ENCODE measurements at places on chromosomes 5 and 9.

- DNase-seq, result no peak
These were observed 286.4 kb downstream of the EBF1 start for GRCh38 chr5:158813275-158813674.

DNA sequence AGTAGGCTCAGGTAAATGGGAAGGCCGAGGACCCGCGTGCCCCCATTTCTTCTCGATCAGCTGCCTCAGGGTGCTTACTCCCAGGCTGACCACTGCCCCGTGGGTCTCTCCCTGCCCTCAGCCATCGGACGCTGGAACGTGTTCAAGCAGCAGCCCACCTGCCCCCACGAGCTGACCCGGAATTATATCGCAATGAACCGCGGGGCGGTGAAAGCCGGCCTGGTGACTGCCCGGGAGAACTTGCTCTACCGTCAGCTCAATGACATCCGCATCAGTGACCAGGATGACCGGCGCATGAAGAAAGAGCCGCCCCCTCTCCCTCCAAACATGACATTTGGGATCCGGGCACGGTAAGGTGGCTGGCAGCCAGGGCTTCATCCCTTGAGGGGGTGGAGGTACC lies 83.2 kb upstream of the BARHL1 start:
- DNase-seq, result no peak

DNA sequence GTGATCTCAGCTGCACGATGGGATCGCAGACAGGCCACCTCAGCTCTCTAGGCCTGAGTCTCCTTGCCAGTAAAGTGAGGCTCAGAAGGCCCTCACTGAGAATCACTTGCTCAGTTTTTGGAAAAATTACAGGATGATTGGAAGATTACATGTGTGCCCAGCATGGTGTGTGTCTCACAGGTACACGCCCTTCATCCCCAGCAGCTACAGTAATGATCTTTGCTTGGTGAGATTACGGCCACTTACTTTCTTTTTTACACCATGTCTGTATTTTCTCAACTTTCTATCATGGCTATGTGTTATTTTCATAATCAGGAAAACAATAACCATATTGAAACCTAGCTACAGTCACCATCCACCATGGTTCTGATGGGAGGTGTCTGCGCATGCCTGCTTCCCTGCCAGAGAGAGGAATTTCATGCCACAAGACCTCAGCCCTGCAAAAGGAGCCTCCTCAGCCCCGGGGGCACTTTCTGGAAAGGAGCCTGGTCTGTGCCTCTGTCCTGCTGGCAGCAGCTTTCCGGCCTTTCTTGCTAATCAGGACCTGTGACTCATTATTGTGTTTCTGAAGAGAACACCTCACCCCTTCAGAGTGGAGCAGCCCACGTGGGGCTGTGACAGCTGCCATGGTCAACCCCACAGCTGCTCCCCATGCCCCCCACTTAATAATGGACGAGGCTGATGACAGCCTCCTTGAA lies 64.2 kb upstream of the OLFM1 start:
- DNase-seq, result peak; percentile 65

GRCh38 chr5:178349075-178349511 lies 116.5 kb upstream of the PHYKPL start:
- DNase-seq, result no peak

DNA sequence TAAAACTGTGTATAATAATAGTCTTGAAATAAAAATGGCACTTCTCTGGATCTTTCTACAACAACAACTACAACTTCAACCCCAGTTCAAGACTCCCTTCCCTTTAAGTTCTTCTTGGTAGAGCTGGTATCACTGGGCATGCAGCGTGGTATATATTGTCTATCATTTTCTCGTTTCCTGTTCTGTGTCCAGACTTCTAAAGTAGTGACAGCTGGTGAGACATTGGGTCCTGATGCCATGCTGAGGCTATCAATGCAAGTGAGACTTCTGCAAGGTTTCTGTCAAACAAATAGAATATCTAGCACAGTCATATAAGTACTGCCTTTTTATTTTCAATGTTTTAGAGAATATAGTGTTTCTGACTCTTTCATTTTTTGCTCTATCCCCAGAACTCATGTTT lies 123.0 kb upstream of the GRIN3A start:
- DNase-seq, result no peak

DNA sequence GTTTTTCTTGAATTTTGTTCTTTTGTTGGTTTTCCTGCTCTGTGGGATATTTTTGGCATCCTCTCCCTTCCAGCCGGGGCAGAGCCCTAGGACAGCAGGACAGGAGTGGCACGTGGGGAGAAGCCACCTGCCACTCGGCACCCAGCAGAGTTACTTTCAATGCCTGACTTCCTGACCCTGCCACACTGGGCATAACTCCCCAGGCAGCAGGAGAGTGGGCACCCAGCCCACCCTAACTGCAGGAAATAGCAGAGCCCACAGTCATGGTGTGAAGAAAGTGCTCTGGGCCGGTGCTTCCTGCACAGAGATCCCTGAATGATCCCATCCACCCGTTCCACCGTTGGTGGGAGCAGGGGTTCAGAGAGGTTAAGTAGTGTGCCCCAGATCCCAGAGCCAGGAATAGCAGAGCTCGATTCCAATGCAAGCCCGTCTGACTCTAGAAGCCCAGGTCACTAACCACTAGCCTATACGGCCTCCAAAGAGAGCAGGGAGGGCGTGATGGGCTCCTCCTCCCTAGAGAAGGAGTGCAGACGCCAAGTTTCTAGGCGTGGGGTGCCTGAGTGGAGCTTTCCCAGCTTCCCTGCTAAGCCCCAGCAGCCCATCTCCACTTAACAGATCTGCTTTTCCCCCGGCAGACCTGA lies 8.1 kb upstream of the NUP214 start:
- no peak for DNase-seq

GRCh38 chr9:125850763-125851162 lies 103.6 kb downstream of the PBX3 start:
- no peak for DNase-seq

GRCh38 chr5:54049963-54050362 lies 260.4 kb downstream of the ARL15 start:
- DNase-seq, result peak; percentile 26

- no peak for DNase-seq
These were observed 134.5 kb upstream of the FSTL4 start for GRCh38 chr5:133746834-133747233.

DNA sequence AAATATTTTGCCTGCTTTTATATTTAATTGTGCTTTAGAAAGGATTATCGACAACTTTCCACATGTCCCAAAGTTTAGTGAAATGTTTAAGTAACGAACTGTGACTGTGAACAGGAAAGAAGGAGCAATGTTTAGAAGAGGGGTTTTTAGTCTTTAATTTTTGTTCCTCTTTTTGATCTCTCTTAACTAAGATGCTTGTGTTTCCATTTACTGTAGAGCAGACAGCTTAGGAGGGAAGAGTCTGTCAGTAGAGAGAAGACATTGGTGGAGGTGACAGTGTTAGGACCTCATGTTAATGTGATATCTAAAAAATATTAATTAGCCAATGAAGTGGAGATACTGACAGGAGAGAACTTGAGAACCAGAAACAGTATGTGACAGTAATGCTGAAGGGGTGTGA lies 92.2 kb downstream of the RASGRF2 start:
- DNase-seq, result no peak

- no peak for DNase-seq
These were observed 82.2 kb downstream of the DCP2 start for GRCh38 chr5:113058706-113059226.

GRCh38 chr5:123599171-123599570 lies 87.2 kb downstream of the CSNK1G3 start:
- no peak for DNase-seq

DNA sequence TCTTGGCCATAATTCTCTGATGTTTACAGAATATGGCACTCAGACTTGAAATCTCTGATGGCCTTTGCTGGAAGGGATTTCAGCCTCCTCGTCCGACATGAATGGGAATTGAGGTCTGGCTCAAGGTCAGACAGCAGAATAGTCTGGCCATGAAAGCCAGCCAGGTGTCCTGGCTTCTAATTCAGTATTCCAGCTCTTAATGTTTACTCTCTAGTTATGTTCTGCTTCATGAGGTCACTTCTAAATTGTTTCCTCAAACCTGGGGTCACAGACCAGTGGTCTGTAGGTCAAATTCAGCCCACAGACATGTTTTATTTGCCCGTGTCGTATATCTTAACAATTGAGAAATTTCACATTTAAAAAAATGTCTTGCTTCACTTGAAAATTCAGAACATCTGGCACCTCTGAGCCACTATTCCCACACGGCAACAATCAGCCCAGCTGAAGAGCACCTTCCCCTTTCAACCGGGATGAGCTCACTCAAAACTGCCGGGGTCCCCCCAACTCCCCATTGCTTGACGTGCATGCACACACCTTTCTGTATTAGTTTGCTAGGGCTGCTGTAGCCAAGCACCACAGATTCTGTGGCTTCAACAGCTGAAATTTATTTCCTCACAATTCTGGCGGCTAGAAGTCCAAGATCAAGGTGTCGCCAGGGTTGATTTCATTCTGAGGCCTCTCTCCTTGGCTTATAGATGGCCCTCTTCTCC lies 243.5 kb downstream of the ENC1 start:
- no peak for DNase-seq

GRCh38 chr5:131379723-131380122 lies 115.9 kb downstream of the CDC42SE2 start:
- DNase-seq, result peak; percentile 30

DNA sequence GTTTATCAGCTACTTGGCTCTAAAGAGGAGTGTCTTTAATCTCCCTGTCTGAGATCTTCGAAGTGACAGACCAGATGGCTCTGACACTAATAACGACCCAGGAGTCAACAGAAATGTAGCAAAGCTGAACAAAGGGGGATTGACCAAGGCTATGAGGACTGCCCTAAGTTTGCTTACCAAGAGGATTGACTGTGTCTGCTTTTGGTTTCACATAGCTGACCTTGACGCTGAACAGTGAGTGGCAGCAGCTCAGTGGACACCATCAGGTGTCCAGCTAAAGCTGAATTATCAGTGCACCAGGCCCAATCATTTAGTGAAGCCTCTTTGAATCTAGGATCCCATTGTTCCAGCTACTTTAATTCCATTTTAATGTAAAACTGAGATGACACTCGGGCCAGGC lies 262.6 kb downstream of the COX7C start:
- no peak for DNase-seq

- no peak for DNase-seq
These were observed 138.4 kb upstream of the IER5L start for GRCh38 chr9:129316281-129317030.

- DNase-seq, result no peak
These were observed 1.2 kb downstream of the IER5L start for GRCh38 chr9:129176701-129177442.

GRCh38 chr5:113682497-113683136 lies 169.1 kb downstream of the YTHDC2 start:
- peak; percentile 3 for DNase-seq

GRCh38 chr9:113580954-113581311 lies 117.4 kb downstream of the RGS3 start:
- DNase-seq, result no peak

DNA sequence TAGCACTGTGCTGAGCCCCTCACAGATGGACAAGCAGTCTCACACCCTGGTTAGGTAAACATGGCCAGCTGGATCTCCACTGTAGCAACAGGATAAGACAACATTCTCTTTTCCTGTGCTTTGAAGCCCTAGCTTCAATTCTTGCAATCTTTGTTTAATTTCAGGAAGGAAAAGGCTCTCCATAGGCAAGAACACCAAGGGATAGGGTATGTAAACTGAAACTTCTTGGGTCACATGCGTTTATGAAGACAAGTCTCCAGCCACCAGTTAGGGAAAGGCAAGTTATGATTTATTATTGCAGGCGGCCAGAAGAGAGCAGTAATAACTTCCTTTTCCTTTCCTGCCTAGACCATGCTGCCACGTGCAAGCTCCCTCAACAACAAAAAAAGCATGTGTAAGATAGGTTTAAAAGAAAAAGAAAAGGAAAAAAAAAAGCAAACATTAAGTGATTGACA lies 50.1 kb upstream of the POU5F2 start:
- DNase-seq, result no peak

GRCh38 chr5:154179846-154180710 lies 10.5 kb upstream of the GALNT10 start:
- DNase-seq, result peak; percentile 65

DNA sequence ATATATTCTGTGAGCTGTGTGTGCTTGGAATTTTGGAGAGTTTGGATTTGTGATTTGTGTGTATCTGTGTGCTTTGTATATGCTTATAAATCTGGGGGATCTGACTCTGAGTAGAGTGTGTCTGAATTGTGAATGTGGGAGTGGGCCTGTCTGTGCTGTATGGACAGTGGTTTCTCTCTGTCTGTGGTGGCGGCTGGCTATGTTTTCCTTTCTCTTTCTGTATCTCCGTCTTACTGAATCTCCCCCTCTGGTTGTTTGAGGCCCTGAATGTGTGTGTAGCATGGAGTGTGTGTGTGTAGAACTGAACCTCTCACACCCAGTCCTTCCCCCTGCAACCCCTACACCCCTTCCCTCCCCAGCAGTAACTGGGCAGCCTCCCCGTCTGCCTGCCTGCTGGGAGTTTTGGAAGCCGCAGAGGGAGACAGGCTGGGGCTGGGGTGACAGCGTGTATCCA lies 4.7 kb downstream of the CXXC5 start:
- DNase-seq, result no peak

DNA sequence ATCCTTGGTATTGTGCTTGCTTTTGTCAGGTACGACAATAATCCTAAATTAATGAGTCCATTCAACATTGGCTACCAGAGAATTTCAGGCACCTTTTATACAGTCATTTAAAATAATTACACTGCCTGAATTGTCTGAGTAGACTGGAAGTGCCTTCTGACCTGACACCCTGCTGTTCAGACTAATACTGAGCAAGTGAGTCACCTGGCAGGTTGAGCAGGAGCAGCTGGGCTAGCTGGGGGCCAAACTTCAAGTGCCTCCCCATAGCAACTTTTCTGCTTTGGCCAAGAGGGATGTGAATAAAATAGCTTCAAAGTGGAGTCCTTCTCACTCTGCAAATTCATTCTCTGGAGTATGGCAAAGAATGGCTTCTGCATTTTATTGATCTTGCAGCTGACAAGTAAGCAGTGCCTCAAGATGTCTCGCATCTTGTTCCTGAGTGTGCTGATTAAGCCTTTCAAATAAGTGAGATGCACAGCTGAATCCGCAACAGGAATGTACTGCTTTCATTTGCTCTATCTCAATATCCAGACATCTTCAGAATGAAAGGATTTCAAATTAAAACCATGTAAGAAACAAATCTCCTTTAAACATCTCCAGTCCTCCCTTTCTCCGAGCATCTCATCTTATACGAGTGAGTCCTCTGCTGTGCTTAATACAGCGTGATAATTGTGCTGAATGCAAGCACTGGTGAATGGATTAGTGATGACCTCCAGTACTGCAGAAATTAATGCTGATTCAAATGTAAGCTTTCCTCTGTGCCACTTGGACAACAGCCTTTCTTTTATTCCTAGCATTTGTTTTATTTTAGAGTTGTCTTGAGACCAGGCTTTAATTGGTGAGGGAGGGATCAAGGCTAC lies 271.2 kb downstream of the EDIL3 start:
- DNase-seq, result no peak

DNA sequence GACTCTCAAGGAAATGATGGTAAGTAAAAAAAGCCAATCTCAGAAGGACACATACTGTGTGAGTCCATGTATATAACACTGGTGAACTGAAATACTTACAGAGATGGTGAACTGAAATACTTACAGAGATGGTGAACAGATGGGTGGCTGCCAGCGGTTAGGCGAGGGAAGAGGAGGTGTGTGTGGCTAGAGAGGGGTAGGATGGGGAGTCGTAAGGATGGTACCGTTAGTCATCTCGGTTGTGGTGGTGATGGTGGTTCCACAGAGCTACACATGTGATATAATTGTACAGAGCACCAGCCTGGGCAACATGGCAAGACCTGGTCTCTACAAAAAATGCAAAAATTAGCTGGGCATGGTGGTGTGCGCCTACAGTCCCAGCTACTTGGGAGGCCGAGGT lies 113.6 kb upstream of the RAPGEF1 start:
- DNase-seq, result no peak

GRCh38 chr9:4873066-4873465 lies 80.3 kb downstream of the RCL1 start:
- no peak for DNase-seq
